ENCODE measurements at places on chromosomes 3 and 15. TPM values are rescaled to one million over a fixed set of nuclear protein-coding genes. Genes with fewer than 3 reads are reported as not detected.

The SLC12A1 gene
- total RNA-seq, result not detected

The ATP2B2 gene
- 0.25 TPM for total RNA-seq

The ANKRD28 gene
- 48.6 TPM for total RNA-seq

The TTBK2 gene
- 8.8 TPM for total RNA-seq

The CIB2 gene
- total RNA-seq, result 13.0 TPM

DNA sequence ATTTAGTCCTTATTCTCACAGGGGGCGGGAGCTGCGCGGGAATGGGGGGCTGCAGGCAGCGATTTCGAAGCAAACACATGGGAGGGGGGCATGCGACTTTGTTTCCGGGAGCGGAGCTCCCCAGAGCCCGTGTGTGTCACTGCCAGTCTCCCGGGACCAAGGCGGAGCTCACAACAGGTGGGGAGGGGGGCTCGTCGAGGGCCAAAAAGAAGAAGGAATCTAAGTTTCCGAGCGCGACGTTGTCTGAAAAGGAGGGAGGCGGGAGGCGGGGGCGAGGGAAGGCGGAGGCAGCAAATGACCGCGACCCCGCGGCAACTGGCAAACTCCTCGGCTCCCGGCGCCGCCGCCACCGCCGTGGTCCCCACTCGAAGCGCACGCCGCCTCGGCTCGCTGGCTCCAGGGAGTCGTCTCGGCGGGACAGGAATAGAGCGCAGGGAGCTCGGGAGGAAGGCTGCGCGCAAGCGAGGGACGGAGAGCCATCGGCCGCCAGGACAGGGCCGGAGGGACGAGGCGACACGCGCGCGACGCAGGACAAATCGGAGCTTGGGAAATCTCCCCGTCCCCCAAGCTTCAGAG lies 1.4 kb downstream of the FOXP1 start:
- no peak for DNase-seq

GRCh38 chr3:133448478-133449122 lies 48.7 kb downstream of the BFSP2 start:
- no peak for DNase-seq

Data from vagina (tissue), 2 donors.